ENCODE measurements at places on chromosomes 13 and 19. TPM values are rescaled to one million over a fixed set of nuclear protein-coding genes. Genes with fewer than 3 reads are reported as not detected.

Gene IZUMO4
- total RNA-seq = 2.4 TPM

Gene ZNF134
- 38.4 TPM for total RNA-seq

Gene SIGLEC10
- total RNA-seq = not detected

Gene SRRM5
- 0.07 TPM for total RNA-seq

Gene KLC3
- total RNA-seq = 96.0 TPM

Gene LILRB5
- not detected for total RNA-seq

Gene SIX5
- total RNA-seq = 2.7 TPM

Measured in nasal cavity respiratory epithelium epithelial cell of viscerocranial mucosa (primary cell).